Activated T-helper 2 cell treated with anti-CD3 and anti-CD28 coated beads, Interferon-gamma antibody, Interleukin-2, Interleukin-4, amounts not matched to agents 10 μg/mL and 5 μg/mL and 100 μg/mL, durations not matched to agents 14 hours and 24 hours and 36 hours (primary cell): ENCODE measurements at places on chromosomes 11 and 22.
A peak's percentile ranks its signal among the peaks of the same experiment; 100 is the strongest.

- H3K4me1 ChIP-seq, result peaks cover 59% of the 10 kb centered on the region
- no peak overlapping the region for H3K27ac ChIP-seq
- no peak overlapping the region for H3K4me3 ChIP-seq
- H3K27me3 ChIP-seq, result no peaks in the 10 kb centered on the region
- DNase-seq, result no peak
Observed at GRCh38 chr11:62433141-62433903, 14.5 kb downstream of the SCGB1A1 start.

GRCh38 chr11:134330611-134331353 lies 1.0 kb upstream of the GLB1L2 start:
- peaks cover 50% of the 10 kb centered on the region for H3K27me3 ChIP-seq
- H3K27ac ChIP-seq, result no peak overlapping the region
- H3K4me1 ChIP-seq, result peaks cover 9% of the 10 kb centered on the region
- no peaks in the 10 kb centered on the region for H3K36me3 ChIP-seq
- no peak for DNase-seq

GRCh38 chr11:6418557-6419008 lies 311 bp downstream of the APBB1 start:
- H3K4me3 ChIP-seq, result no peak overlapping the region
- H3K36me3 ChIP-seq, result no peaks in the 10 kb centered on the region
- H3K27ac ChIP-seq, result no peak overlapping the region
- peaks cover 4% of the 10 kb centered on the region for H3K4me1 ChIP-seq

- H3K27ac ChIP-seq, result no peak overlapping the region
- no peaks in the 10 kb centered on the region for H3K27me3 ChIP-seq
Observed at GRCh38 chr11:35305670-35306382, 113.5 kb downstream of the SLC1A2 start.

GRCh38 chr22:41178425-41178975 lies 26.6 kb upstream of the L3MBTL2 start:
- H3K4me3 ChIP-seq, result no peak overlapping the region
- H3K36me3 ChIP-seq, result peaks cover 62% of the 10 kb centered on the region
- peaks cover 2% of the 10 kb centered on the region for H3K4me1 ChIP-seq
- H3K27ac ChIP-seq, result no peak overlapping the region

GRCh38 chr11:105937738-105938137 lies 84.3 kb downstream of the MSANTD4 start:
- no peaks in the 10 kb centered on the region for H3K27me3 ChIP-seq
- H3K4me3 ChIP-seq, result no peak overlapping the region
- H3K36me3 ChIP-seq, result no peaks in the 10 kb centered on the region

GRCh38 chr11:59172345-59173079 lies 580 bp downstream of the DTX4 start:
- peak overlapping the region; percentile 82 for H3K4me3 ChIP-seq
- DNase-seq, result no peak
- H3K27me3 ChIP-seq, result peaks cover 49% of the 10 kb centered on the region
- no peak overlapping the region for H3K27ac ChIP-seq
- H3K4me1 ChIP-seq, result peaks cover 11% of the 10 kb centered on the region
